ENCODE measurements at places on chromosomes 6 and 20.

GRCh38 chr6:93785694-93786030 is 366.3 kb upstream of the EPHA7 start:
- no peak for DNase-seq

- DNase-seq = peak; percentile 10
These were observed 268.8 kb downstream of the TMEM242 start for GRCh38 chr6:157054531-157054979.

GRCh38 chr6:7910298-7910653 is 312 bp downstream of the TXNDC5 start:
- DNase-seq = no peak

- DNase-seq = no peak
These were observed 18.8 kb downstream of the ZNF217 start for GRCh38 chr20:53574819-53575218.

- no peak for DNase-seq
These were observed 8.1 kb downstream of the CRISP3 start for GRCh38 chr6:49736017-49736508.

- DNase-seq = no peak
These were observed 439.6 kb upstream of the PTCHD4 start for GRCh38 chr6:48550603-48551002.

DNA sequence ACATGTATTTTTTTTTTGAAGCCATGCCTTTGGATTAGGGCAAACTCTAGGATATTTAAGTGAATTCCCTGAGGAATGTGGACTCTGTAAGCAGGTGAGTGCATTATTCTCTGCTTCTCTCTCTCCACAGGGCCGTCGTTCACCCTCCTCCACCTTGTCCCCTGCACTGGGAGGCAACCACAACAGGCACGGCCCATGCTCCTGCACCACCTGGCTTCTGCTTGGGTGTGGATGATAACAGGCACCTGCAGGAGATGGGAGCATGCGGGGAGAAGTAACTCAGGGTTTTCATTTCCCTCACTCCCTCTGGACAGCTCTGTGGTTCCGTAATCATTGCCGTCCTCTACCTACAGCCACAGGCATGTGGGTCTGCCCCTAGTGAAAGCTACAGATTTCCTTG is 43.4 kb downstream of the HLA-C start:
- DNase-seq = no peak

DNA sequence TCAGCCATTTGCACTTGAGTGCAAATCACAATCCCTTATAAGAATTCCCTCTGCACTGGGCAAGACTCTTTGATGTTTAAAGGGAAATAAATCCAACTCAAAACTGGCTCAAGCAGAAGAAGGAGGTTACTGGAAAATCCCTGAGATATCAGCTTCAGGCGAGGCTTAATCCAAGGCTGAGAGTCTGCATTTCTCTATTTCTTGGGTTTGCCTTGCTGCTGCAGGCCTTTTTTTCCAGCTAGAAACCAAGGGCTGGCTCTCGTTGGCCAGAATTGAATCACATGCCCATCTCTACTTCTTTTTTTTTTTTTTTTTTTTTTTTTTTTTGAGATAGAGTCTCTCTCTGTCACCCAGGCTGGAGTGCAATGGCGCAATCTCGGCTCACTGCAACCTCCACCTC is 11.7 kb downstream of the HCK start:
- no peak for DNase-seq

DNA sequence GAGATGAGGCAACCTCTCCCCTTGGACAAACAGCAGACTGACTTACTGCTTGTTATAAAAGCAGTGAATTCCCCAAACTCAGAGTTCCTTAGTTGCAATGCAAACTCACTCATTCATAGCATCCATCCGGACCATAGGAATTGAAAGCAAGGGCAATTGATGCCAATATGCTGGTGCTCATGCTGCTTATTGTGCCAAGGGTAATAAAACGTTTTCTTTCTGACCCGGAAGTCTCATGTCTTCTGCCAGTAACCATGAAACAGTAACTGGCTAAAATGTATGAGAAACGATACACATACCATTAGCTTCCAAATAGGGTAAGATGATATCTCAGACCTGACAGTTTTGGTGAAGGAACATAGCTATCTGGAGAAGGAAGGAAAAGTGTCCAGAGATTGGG is 18.1 kb downstream of the PRKN start:
- no peak for DNase-seq

- DNase-seq = no peak
These were observed 10.1 kb downstream of the TULP4 start for GRCh38 chr6:158322400-158322723.

- DNase-seq = no peak
These were observed 9.5 kb downstream of the NPEPL1 start for GRCh38 chr20:58702161-58702510.

- no peak for DNase-seq
These were observed 14.4 kb downstream of the PFDN4 start for GRCh38 chr20:54221996-54222890.

GRCh38 chr20:20212675-20213096 is 155.2 kb upstream of the INSM1 start:
- no peak for DNase-seq

DNA sequence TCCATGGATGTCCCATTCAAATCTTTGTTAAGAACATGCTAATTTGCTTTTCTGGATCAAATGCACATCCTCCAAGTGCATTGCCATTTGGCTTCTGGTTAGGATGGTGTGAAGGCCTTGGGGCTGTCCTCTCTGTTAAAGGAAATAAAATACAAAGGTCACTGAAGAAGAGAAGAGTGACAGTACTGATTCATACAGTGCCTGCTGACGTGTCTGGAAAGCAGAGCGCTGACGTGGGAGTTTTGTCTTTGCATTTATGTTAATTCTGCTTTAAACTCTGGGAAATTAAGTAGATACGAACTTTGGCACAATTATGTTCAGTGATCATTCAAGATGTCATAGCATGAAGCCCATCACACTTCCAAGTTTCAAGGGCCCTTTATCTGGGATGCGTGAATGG is 33.2 kb downstream of the SYNDIG1 start:
- no peak for DNase-seq

DNA sequence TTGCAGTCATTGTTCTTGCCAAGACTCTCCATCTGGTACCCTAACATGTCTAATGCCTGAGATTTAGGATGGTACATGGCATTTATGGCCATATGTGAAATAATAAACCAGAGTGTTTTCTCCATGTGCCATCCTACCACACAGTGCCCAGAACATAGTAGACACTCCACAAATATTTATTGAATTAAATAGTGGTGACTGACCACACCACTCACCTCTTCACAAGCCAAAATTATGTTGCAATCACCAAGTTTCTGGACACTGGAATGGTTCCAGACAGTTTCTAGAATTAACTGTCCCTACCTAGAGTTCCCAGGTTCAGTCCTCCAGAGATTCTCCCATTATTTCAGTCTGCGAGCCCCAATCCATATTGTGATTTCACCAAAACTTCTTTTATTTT is 427.3 kb downstream of the KIF16B start:
- no peak for DNase-seq

DNA sequence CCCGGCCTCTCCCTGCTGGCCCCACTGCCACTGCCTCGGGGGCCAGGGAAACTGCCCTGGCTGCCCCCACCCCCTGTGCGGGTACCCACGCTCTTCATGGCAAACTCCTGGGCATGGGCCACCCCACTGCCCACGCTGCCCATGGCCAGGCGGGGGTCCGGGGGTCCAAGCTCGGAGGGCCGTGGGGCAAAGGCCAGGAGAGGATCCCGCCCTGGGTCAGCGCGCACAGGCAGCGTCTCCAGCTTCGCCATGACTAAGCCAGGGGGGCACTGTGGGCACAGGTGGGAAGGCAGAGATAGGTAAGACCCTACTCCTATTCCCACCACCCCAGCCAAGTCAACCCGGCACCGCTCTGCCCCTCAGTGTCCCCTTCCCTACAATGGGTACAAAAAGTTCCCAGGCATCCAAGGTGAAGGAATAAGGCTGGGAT is 6.4 kb downstream of the LZTS3 start:
- no peak for DNase-seq

GRCh38 chr20:37220731-37221130 is 40.9 kb downstream of the GHRH start:
- no peak for DNase-seq

DNA sequence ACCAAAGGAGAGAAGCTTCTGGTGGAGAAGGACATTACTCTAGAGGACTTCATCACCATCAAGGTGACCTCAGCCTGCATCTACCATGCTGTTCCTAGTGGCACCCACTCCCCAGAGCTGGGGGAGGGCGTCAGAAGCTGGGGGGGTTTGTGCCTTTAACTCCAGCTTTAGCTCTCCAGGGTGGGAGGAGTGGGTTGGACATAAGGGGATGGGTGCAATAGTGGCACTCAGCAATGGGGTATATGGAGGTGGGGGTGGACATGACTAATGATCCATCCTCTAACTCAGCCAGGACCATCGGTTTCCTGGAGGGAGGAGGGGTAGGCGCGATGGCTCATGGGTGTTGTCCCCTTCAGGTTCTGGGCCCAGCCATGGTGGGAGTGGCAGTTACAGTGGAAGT is 40.1 kb downstream of the SNRPB start:
- DNase-seq = no peak

DNA sequence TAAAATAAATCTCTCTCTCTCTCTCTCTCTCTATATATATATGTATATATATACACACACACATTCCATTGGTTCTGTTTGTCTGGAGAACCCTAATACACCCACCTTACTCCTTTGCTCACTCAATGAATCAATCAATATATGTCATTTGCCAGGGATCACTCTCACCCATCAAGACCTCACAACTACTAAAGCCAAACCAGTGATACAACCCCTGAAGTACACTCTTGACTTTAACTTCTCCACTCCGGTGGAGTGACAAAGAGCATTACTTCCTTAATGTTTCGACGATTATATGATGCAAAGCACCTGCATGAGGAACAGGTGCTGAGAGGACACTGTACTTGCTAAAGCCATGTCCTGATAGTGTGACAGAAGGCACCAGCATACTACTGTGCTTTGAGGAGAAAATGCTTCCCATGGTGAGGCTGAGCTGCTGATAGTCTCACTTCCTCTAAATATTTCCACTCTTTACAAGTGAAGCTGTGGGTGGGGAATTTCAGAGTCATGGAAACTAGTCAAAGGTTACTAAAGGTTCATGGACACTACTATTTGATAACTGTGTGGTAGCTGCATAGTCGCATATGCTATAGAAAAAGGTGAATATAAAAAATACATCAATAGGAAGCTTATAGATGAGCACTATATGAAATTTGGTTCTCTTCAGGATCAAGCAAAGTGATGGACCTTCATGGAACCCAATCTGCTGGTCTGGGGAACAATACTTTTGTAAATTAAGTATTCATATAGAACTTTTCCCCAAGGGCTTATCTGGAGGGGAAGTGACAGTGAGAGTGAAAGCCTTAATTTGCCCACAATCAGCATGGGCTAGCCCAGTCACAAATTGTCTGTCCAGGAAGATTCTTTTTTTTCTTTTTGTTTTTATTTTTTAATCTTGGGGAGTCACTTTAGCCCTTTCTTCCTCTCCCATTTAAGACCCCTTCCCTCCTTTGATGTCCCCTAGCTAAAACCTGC is 141.9 kb upstream of the NEDD9 start:
- DNase-seq = no peak

DNA sequence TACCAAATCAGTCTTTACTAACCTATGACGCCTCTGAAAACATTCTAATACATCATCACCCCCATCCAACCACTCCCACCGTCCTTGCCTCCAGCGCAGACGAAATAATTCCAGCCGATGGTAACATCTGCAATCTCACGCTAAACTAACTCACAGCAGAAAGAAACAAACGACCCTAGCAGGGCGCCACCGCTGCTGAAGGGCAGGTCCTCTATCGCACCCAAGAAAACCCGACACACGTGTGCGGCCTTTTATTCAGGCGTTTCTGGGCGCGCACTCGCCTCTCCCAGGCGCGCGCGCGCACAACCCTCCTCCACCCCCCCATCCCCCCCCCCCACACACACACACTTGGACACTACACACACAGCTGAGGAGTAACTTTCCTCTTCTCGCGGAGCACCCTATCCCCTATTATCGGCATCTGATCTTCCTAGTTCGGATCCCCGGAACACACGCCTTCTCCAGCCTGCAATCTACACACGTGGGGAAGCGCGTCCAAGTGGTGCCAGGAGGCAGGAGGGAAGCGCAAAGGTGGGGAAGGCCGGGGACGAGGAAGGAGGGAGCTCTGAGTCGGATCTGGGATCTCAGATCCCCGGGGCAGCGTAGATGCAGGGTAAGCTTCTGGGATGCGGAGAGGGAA is 1.4 kb downstream of the GFOD1 start:
- DNase-seq = no peak

DNA sequence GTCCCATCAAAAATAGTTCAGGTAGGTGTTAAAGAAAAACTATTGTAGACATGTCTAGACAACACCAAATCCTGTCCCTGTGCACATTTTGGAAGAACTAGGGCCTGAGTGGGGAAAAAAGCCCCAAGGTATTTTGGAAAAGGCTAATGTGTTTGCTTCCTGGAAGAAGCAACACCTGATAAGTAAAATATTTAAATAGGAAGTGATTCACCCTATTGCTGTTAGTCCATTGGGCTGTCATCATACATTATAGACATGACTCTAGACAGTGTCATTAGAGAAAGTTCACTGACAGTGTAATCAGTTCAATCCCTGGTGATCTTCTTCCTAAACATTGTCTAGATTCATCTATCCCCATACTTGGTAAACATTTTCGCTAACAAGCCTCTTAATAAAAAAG is 465.3 kb downstream of the CBLN4 start:
- no peak for DNase-seq

DNA sequence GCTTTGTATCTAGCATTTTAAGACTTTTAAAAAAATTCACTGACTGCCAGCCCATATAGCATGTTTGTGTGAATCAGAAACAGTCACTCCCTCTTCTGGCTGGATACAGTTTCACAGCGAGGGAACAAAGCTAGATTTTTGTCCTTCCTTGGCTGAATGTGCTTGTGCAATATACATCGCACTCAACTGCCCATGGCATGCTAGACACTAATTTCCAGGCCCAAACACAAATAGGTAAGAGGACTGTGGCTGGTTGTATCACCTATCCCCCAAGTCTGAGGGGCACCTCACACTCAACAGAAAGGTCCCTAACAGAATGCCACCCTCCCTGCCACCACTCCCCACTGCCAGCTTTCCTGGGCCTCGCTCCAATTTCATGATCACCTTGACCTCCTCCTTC is 16.2 kb upstream of the BLCAP start:
- DNase-seq = no peak

- no peak for DNase-seq
These were observed 67.0 kb downstream of the TPBG start for GRCh38 chr6:82430611-82431010.

DNA sequence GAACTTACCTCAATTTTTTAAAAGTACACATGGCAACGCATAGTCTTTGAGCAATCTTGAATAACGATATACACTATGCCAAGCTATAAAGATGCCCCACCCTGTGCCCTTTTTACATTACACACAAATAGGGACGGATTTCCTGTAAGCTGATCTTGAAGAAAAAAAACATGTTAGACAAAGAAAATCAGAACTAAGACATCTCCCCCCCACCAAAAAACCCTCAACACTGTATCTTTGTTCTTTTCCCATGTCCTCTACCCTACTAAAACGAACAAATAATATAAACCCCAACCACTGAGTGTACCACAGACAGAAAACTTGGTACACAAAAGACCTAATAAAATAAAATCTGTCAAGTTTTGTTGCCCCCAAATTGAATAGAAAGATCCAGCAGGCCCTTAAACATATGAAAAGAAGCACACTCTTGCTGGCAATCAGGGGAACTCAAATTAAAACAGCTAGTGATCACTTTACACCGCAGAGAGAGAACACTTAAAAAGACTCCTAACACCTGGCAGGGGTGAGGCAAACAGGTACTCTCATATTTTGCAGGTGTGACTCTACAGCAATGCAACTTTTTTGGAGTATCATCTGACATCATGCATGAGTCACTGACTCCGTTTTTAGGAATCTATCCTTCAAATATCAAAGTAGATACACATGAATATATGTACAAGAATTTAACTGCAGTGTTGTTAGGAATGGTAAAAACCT is 29.6 kb downstream of the BACH2 start:
- no peak for DNase-seq
